ENCODE measurements at places on chromosomes 7 and 10. TPM values are rescaled to one million over a fixed set of nuclear protein-coding genes. Genes with fewer than 3 reads are reported as not detected.
A peak's percentile ranks its signal among the peaks of the same experiment; 100 is the strongest.

RHBDD2 gene
- total RNA-seq, result 33.6 TPM

SEMA3A gene
- total RNA-seq, result 1.4 TPM

- DNase-seq, result no peak
Measured at GRCh38 chr7:104767826-104768536, 246.0 kb upstream of the KMT2E start.

GRCh38 chr7:8437606-8438005 lies 4.2 kb downstream of the NXPH1 start:
- no peak for DNase-seq

GRCh38 chr7:142053988-142054387 lies 57.5 kb upstream of the MGAM2 start:
- no peak for DNase-seq

DNA sequence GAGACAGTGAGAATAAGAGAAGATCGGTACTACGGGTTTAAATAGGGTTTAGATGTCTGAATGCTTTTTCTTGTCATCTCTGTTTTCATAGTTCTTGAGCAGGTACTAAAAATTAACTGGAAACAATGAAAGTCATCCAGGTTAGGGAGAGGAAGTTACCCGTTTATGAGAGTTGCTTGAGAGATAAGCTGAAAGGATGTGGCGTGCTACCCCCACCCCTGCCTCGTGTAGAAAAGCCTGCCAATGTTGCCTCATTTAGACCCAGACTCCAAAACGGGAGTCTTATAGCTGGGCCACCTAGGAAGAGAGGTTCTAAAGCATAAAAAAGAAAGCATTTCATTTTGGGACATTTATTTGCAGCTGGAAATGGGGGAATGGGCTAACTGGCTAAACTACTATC lies 10.2 kb downstream of the AKR1C4 start:
- no peak for DNase-seq

DNA sequence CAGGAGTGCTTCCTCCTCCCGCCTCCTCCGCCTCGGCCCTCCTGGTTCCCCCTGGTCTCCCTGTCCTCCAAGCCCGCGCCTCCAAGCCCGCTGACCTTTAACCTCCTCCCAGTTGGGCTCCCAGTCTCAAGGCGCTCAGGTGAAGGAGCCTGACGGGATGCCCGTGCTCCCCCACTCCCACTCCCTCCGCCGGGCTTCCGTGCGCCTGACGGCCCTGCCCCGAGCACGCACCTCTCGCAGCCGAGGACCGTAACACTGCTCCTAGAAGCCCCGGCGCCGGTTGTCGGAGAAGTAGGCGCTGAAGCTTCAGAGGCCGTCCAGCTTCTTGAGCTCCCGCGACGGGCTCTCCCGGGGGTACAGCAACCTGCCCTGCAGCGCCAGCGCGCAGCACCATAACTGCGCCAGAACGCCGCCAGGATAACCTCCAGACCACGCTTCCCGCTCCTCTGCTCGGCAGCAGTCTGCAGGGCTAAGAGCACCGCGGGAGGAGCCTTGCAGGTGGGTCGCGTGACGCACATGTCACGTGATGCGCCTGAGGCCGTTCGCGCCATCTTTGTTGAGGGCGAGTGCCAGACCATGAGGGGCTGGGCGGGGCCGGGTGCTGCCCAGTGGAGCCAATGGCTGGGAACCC lies 71.0 kb upstream of the ZNF479 start:
- DNase-seq, result peak; percentile 10

Measured in K562 (cell line).